ENCODE measurements at places on chromosomes 13 and 19. TPM values are rescaled to one million over a fixed set of nuclear protein-coding genes. Genes with fewer than 3 reads are reported as not detected.

DNA sequence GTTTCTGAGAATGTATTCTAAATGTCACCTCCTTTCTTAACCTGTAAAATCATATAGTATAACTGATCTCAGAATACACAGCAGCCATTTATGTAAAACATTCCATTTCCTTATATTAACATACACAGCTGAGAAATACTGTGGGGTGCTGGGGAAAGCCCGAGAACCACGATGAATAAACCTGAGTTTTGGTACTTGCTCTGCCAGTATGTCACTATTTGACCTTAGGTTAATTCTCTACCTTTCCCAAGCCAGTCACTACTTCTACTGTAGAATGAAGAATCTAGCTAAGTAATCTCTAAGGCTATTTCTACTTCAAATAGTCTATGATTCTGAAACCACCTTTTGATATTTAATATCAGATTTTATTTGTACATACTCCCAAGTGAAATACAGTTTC, 173.7 kb downstream of the TBC1D4 start:
- DNase-seq, result no peak

DNA sequence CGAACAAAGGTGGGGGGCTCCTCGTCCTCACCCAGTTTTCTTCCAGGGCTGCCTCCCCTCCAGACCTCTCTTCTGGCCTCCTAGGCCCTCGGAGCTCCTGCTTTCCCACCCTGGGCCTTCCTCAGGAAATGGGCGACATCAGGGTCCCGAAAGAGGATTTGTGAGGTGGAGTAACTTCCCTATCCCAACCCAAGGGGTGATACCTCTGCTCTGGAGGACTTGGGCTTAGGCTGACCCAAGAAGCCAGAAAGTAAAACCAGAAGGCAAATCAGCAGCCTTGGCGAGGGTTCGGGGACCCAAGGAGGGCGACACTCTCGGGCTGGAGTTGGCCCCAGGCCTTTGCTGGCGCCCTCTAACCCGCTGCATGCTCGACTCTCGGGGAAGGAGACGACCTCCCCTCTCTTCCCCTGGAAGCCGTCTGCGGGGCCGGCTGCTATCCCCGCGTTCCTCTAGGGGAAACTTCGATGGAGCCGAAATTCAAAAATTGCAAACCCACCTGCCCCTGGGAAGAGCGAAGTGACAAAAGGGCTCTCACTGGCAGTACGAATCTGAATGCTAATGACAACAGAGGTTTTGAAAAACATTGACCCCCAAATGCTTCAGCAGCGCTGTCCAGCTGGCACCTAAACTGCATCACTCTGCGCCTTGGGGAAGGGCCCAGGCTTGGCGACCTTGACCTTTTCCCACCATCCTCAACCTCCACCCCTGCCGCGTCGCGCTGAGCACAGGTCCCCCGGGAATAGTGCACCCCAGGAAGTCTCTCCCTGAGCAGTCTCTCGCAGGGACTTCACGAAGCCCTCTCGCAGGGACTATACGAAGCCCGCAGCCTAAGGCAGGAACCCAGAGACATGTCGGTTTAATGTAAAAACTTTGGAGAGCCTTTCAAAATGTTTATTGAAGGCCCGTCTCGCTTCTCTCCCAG, 2.4 kb downstream of the PDX1 start:
- no peak for DNase-seq

DNA sequence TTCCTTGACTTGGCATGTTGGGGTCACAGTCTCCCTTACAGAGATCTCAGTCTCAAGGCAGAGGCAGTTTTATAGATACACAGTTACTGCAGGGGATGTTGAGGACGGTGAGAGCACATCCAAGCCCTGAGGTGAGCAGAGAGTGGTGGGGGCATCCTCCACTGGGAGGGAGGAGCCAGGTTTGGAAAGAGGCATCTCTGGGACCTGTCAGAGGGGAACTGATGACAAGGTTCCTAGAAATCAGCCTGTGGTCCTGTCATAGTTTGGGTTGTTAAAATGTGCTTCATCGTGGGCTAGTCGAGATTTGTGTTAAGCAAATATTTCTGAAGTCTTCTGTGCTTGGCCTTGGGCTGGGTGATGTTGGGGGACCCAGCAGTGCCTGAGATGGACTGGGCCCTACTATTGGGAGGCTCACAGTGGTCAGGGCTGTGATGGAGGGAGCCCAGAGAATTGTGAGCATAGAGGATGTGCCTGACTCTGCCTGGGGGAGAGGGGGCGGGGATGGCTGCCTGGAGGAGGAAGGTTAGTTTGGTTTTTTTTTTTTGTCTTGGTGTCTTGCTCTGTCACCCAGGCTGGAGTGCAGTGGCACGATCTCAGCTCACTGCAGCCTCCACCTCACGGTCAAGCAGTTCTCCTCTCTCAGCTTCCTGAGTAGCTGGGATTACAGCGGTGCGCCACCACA, 3.9 kb downstream of the SUPT5H start:
- no peak for DNase-seq

DNA sequence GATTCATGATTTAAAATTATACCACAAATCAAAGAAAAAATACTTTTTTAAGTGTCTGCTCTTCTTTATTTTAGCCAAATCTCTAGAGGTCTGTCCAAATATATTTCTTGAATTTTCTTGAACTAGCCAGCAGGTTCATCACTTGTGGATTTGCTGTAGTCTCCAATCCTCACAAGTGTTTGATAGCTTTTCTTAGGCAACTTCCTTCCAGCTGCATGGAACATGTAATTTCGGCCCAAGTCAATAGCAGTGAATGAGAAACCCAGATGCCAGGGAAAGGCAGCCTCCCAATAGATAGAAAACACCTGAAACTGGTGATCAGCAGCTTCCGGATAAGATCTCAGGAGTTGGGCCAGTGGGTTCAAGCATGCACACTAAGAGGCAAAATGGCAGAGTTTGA, 15.6 kb upstream of the RNASEH2B start:
- DNase-seq, result no peak

KLK14 gene
- 0.63 TPM for total RNA-seq

SULT2A1 gene
- 0.24 TPM for total RNA-seq

DNA sequence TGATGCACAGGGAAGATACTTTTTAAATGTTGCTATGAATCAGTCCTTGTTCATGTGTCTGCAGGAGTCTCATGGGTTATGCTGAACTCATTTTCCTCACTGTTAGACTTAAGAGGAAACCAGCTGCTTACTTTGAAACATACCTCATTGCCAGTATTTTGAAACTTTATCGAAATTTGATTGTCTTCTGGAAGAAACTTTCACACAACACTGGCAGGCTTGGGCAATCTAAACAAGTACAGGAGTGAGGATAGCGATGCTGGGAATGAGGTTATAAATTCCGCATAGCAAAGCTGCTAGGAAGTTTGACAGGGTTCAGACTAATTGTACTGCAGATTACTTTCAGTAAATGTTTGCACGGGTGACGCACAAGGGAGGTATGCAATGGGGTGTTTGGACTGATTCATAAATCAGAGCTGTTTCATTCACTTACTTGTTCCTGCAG, 245.7 kb downstream of the DNAJC15 start:
- DNase-seq, result no peak

DNA sequence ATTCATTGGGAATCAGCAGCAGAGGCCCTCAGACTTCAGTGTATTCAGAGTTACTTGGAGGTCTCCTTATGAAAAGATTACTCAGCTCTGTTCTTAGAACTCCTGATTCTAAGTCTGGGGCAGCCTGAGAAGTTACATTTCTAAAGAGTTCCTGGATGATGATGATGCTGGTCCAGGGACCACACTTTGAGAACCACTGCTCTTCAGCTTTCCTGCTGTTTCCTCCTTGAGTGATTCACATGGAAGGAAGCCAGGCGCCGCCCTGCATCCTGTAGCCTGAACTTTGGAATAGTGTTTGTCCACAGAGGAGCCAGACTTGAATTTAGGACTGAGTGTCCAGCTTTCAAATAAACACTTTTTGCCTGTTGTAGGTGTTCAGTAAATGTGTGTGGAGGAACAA, 2.9 kb downstream of the CEBPG start:
- DNase-seq, result no peak

DNA sequence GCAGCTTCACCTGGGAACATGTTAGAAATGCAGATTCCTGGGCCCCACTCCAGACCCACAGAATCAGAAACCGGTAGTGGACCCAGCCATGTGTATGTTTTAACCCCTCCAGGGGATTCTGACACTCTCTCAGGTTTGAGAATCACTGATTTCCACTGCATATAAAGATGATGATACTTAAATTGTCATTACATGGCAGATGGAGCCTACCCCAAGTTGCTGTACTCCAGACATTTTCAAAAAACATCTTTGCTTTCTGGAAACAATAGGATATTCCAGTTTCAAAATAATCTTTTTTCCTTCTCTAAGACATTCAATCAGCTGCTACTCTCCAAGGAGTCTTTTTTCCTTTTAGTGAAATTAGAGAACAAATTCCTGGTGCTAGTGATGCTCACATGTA, 48.6 kb upstream of the RGCC start:
- no peak for DNase-seq

GRCh38 chr13:92896842-92897241, 329.8 kb upstream of the GPC6 start:
- DNase-seq, result no peak

ISOC2 gene
- total RNA-seq, result 79.1 TPM

GRCh38 chr13:41516760-41517159, 59.4 kb downstream of the RGCC start:
- no peak for DNase-seq

IFNL1 gene
- total RNA-seq, result not detected

- peak; percentile 78 for DNase-seq
Observed at GRCh38 chr19:28010656-28011055, 1202.3 kb downstream of the UQCRFS1 start.

DNA sequence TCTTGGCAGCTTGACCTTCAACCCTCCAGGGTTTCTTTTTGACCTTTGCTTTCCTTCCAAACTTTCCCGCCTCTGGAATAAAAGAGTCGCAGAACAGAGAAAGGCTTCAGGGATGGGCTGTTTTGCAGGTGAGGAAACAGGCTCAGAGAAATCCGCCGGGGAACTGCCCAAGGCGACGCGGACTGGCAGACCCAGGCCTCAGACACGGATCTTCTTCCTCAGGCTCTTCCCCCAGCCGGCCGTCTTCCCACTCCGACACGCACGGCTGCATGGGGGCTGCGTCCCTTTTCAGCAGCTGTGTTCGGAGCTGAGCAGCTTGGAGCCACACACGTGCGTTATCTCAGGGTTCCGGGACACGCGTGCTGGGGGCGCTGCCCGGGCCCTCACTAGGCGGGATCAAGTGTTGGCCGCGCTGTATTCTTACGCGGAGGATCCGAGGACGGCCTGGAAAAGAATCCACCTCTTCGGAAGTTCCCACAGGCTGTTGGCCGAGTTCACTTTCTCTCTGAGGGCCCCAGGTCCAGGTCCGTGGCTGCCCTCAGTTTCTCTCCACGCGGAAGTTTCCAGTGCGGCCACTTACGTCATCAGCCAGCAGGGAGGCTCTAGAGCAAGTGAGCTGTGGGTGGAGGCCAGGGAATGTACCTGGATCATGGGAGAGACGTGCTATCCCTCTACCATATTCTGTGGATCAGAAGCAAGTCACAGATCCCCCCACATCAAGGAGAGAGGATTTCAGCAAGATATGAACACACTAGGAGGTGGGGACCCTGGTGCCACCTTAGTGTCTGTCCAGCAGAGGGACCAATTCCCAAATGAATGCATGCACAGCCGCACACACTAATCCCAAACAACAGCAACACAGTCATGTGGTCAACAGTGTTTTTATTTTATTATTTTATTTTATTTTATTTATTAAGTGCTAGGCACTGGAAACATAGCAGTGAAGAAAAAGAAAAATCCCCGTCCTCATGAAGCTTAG, 100.4 kb downstream of the ING1 start:
- peak; percentile 44 for DNase-seq

ZNF528 gene
- 53.7 TPM for total RNA-seq

LYPD3 gene
- total RNA-seq, result 1.2 TPM

DNA sequence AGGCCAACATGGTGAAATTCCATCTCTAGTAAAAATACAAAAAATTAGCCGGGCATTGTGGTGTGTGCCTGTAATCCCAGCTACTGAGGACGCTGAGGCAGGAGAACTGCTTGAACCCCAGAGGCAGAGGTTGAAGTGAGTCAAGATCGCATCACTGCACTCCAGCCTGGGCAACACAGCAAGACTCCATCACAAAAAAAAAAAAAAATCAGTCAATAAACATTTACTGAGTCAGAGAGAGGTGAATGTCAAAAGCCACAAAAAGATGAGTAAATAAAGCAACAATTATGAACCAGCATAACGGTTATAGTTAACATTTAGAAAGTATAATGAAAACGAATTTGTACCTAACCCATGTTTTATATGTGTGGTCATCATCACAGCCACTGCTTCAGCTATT, 23.1 kb downstream of the PSPC1 start:
- no peak for DNase-seq

- DNase-seq, result peak; percentile 44
Observed at GRCh38 chr19:48501494-48502349, 9.9 kb downstream of the LMTK3 start.

GRCh38 chr13:85140192-85140591, 659.0 kb downstream of the SLITRK6 start:
- no peak for DNase-seq

SLC6A16 gene
- total RNA-seq, result 47.0 TPM

TRIM28 gene
- 415 TPM for total RNA-seq

GRCh38 chr13:44322928-44323327, 50.7 kb upstream of the SERP2 start:
- DNase-seq, result no peak

DNA sequence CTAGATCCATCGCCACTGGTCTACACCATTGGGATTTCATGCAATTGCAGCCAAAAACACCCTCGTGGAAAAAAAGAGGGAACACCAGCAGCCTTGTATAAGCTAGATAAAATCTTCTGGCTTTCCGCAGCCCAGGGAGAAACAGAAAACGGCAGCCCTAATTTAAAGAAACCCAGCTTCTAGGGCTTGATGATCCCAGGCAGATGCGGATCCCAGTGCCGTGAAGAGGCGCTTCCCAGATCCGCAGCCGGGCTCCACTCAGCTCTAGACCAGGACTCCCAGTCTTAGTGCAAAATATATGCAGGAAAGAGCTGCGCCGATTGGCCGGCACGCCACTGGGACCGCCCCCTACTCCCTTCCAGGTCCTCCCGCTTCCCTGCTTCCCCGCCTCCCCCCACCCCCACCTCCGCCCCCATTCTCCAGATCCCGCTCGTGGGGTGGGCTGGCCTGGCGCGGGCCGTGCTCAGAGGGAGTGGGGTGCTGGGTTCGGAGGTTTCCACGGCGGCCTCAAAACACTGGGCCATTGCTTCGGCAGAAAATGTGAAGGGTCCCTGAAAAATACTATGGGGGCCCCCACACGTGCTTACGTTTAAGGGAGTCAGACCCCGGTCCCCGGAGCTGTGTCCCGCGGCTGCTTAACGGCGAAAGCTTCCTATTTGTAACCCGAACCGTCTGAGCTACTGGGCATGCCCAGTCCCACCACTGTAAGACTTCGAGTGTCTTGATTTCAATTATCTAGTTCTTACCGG, 63.1 kb downstream of the SERP2 start:
- DNase-seq, result peak; percentile 98

TUBGCP3 gene
- total RNA-seq, result 53.1 TPM

GRCh38 chr13:38528986-38529385, 157.9 kb upstream of the FREM2 start:
- DNase-seq, result no peak

PPM1N gene
- total RNA-seq, result 1.9 TPM

ARHGAP35 gene
- 71.9 TPM for total RNA-seq

Measured in testis (tissue), 5 donors.